PC-9 (cell line): ENCODE measurements at places on chromosomes 11 and 22. TPM values are rescaled to one million over a fixed set of nuclear protein-coding genes. Genes with fewer than 3 reads are reported as not detected.

The CLDN5 gene
- not detected in 2 replicates for total RNA-seq

The C11orf87 gene
- total RNA-seq, result not detected in 2 replicates

The HOATZ gene
- total RNA-seq, result not detected in 2 replicates

The COA4 gene
- 79.7 and 92.4 TPM in 2 replicates for total RNA-seq

The GGTLC3 gene
- total RNA-seq, result not detected in 2 replicates

The RIMBP3B gene
- 0.18 TPM in 1 of 2 replicates, not detected in the other for total RNA-seq

The ARHGEF12 gene
- total RNA-seq, result 61.5 and 76.5 TPM in 2 replicates

The MAJIN gene
- 4.5 and 7.1 TPM in 2 replicates for total RNA-seq

The FGF19 gene
- 2.0 and 3.4 TPM in 2 replicates for total RNA-seq

The VSIG10L2 gene
- total RNA-seq, result not detected in 2 replicates

The SEC14L2 gene
- 51.3 and 60.8 TPM in 2 replicates for total RNA-seq

The SMIM35 gene
- not detected in 2 replicates for total RNA-seq
